Right kidney (tissue), 9 donors: ENCODE measurements at places on chromosomes 16 and 17.

GRCh38 chr16:47134550-47134949 lies 9.2 kb downstream of the NETO2 start:
- no peak for DNase-seq

GRCh38 chr16:72430121-72430520 lies 258.2 kb upstream of the PMFBP1 start:
- DNase-seq = no peak

DNA sequence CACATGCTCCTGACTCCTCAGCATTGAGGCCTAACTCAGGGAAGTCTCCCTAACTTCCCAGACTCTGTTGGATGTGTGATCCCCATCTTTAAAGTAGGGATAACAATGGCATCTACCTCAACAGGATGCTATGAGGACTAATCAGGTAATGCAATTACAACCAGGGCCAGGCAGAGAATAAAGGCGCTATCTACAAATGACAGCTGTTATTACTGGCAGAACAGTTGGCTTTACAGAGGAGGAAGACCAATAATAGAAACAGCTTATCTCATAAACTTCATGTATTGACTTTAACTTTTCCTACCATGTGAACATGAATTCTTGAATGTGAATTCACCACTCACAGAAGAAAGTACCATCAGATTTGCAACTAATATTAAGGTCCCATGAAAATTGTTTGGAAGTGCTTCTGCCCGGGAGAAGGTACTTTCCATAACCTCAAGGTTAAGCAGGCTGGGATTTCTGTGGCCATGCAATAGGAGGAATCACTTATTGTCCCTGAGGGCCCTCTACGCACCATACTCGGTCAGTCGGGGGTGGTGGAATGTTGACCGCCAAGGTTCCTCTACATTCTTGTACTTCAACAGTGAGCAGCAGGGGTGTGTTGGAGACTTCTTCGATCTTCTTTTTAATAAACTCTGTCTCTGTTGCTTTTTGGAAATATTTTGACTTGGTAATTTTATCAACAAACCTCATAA lies 22.6 kb upstream of the ERN1 start:
- no peak for DNase-seq

DNA sequence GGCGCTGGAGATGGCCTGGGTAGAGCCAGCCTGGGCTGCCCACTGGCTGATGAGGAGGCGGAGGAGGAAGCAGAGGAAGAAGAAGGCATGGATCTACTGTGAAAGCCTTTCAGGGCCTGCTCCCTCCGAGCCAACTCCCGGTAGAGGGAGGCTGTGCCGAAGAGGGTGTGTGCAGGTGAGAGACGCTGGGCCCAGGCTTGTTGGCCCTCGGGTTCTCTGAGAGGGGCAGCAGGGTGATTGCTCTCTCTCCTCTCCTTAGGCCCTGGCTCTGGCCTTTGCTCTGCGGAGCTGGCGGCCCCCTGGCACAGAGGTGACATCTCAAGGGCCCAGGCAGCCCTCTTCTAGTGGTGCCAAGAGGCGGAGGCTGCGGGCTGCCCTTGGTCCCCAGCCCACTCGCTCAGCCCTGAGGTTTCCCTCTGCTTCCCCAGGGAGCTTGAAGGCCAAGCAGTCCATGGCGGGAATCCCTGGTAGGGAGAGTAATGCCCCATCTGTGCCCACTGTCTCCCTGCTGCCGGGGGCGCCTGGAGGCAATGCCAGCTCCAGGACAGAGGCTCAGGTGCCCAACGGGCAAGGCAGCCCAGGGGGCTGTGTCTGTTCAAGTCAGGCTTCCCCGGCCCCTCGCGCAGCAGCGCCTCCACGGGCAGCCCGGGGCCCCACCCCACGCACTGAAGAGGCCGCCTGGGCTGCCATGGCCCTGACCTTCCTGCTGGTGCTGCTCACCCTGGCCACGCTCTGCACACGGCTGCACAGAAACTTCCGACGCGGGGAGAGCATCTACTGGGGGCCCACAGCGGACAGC lies 3.6 kb downstream of the TP53I13 start:
- DNase-seq = no peak

GRCh38 chr17:27216836-27217235 lies 77.1 kb upstream of the WSB1 start:
- DNase-seq = no peak

DNA sequence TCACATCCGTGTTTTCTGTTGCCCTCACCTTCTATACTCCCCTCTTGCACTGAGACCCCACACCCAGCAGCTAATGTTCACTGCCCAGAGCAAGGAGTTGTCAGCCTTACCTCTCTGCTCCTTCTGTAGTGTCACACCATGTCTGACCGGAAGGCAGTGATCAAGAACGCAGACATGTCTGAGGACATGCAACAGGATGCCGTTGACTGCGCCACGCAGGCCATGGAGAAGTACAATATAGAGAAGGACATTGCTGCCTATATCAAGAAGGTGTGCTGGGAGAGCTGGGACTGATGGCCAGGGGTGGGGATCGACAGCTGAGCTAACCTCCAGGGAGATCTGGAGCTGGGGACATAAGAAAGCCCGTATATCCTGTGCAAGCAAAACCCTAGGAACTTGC lies 3.7 kb downstream of the DYNLL2 start:
- no peak for DNase-seq

DNA sequence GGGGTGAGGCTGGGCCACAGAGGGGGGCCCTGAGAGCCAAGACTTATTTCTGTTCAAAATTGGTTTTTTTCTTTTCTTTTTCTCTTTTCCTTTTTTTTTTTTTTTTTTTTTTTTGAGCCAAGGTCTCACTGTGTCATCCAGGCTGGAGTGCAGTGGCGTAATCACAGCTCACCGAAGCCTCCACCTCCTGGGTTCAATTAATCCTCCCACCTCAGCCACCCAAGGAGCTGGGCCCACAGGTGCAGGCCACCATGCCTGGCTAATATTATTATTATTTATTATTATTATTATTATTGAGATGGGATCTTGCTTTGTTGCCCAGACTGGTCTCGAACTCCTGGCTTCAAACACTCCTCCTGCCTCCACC lies 17.5 kb upstream of the CACNA1H start:
- no peak for DNase-seq

- no peak for DNase-seq
Observed at GRCh38 chr17:54781389-54781788, 119.3 kb upstream of the TOM1L1 start.

DNA sequence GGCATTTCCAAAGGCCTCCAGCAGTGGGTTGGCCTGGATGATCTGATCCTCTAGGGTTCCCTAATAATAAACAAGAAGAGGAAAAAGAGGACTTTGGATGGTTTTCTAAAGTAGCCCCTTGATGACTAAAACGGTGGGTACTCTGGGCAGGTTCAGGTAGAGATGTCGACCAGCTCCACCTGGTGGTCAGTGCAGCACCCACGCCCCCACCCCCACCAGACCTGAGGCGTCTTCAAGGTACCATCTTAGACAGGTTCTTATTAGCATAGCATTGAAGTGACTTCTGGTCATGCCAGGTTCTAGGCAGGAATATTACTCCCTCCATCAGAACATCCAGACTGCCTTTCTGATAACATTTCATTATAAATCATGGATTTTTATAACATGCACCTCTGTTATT lies 15.0 kb downstream of the MYH13 start:
- DNase-seq = no peak
